ENCODE measurements at places on chromosomes 11 and 22.

DNA sequence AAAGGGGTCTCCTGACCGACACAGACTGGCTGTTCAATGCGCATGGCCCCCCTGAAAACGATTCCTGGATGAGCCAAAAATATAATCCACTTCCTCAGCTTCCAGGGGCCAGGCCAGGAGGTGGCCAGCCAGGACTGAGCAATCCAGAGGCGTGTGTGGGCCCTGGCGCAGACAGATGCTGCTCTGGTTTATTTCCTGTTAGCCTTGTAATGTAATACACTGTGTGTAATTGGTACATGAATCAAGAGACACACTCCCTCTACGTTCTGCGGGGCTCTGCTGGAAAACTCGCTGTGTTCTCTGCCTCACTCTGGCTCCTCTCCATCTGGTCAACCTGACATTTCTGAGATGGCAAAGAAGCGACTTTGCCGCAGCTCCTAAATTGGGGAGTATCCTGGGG is 26.3 kb upstream of the ISX start:
- no peak for DNase-seq

DNA sequence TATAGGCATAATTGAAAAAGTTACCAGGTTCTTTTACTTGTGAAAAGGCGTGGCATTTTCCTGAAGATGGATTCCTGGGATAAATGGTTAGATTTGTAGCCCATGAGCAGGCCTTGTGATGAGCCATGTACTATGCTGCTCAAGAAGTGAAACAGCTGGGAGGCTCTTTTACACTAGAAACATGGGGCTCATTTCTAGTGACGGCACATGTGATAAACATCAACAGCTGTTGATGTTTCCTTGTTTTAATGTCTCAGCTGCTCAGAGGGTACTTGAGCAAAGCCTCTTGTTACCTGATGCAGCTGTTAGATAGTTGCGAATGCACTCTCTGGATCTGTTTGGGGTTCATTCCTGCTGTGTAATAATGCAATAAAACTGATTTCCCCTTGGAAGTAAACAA is 396.8 kb downstream of the GUCY1A2 start:
- DNase-seq, result no peak

DNA sequence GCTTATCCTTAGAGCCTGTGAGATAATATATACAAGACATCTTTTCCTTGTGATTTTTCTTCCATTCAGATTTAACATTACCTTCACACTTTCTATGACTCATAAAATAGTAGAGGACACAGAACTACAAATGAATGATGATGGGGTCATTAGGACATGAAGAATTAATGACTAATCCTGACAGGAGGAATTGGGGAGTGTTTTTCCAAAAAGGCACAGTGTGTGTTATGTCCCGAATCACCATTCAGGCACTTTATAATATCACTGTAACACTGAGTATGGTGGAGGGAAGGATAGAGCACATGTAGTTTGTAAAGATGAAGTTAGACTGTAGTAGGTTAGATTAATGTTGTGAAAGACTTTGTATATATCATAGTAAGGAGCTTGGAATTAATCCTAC is 391.3 kb downstream of the JRKL start:
- DNase-seq, result no peak

DNA sequence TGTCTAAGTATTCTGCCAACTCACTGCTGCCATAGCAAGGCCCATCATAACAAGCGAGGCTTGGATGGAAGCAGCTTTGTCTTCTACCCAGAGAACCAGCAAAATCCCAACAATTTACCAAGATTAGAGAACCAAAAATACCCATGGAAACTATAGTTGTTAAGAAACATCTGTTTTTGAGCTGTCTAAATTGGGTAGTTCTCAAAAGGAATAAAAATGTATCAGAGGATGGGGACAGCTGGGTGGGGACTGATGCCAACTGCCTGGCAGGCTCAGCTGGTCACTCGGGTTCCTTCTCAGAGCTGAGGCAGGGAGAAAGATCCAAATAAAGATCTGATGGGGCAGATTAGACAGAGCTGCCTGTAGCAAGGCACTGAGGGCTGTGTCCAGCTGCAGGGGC is 85.9 kb upstream of the GRK3 start:
- DNase-seq, result no peak

DNA sequence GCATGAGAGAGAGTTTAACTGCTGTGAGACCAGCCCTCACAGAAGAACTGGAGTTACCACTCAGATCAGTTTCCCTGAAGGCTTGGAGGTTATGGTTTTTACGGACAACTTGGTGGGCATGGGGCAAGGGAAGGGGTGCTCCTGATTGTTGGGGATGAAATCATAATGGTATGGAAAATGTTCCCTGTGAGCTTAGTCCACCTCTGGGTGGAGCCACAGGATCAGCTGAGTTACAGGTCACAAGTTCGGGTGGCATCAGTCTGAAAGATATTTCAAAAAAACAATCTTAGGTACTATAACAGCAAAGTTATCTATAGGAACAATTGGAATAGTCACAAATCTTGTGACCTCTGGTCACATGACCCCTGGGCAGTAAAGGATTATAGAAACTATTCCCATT is 162.9 kb downstream of the DLG2 start:
- no peak for DNase-seq

DNA sequence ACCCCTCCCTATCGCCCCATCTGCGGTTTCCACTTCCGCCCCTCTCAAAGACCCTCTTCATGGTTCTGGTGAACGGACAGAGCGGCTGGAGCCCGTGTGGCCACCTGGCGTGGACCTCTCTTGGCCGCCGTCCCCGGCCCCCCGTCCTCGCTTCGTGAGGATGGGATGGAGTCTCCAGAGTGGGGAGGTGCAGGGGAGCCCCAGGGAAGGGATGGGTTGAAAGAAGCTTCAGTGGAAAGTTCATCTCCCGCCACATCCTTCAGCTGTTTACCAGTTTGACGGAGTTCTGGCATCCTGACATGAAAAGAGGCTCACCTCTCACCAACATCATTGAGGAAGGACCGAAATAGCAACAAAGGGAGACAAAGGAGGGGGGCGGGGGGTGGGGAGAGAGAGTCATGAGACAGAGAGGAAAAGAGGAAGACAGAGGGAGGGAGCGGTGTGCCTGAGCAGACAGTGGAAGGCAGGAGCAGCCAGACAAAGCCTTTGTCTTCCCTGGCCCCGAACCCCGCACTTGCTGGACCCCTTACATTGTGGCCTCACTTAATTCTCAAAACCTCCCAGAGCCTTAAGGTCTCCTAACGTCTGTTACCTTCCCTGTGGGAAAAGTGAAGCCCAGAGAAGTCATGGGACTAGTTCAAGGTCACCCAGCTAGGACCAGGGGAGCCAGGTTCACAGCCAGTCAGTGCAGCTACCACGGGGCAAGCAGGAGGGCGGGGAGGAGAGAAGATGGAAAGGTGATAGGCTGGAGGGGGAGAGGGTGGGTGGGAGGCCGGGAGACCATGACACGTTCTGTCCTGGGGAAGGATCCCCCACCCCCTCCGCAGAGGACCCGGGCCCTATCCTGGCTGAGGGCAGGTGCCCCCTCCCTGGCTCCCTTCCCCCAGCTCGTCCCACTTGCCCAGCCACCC is 54.9 kb downstream of the CD6 start:
- DNase-seq, result peak; percentile 54

DNA sequence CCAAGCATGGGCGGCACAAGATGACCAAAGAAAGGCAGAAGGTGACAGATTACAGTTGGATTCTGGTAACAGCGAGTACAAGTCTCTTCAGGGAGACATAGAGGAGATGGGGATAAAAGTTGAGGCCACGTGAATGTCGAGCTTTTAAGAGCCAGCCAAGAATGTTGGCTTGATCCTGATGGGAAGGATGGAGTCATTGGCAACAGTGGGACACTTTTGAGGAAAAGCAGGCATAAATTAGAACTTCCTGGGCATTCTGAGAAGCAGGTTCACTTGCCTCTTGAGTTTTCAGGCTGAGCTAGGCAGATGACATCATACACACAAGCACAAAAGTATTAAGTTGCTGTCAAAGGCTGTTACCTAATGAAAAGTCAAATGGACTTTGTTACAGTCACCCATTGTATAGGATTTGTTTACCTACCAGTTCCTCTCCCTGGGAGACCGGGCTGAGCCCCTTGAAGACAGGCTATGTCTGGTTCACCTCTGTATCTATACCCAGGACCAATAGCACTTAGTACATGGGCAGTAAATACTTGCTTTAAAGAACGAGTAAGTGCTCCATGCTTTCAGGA is 41.1 kb downstream of the TNRC6B start:
- no peak for DNase-seq

GRCh38 chr22:19799322-19800190 is 39.0 kb downstream of the TBX1 start:
- DNase-seq, result no peak

- DNase-seq, result no peak
These were observed 7.3 kb downstream of the CDC42EP2 start for GRCh38 chr11:65321828-65322485.

GRCh38 chr11:57116654-57117053 is 65.1 kb upstream of the LRRC55 start:
- DNase-seq, result peak; percentile 37

DNA sequence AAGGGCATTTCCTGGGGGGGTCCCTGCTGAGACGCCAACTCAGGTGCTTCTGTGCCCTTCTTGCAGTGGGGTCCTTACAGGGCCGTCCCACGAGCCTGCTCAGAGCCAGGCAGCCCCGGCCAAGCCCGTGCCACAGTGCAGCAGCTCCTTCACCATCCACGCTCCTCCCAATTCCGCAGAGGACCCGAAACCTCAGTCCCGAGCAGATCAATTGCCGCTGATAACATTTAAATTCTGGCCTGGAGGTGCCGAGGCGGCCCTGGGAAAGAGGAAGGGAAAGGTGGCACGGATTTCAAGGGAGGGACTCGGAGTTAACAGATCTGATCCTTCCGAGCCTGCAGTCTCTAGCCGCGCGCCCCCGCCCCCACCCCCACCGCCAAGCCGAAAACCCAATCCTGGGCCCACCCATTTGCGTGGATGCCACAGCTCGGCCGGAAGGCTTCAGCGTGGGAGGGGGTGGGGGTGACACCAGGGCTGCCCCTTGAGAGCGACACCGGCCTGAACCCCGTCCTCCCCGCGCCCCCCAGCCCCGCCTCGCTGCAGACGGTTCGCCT is 32.3 kb upstream of the JAM3 start:
- DNase-seq, result no peak

DNA sequence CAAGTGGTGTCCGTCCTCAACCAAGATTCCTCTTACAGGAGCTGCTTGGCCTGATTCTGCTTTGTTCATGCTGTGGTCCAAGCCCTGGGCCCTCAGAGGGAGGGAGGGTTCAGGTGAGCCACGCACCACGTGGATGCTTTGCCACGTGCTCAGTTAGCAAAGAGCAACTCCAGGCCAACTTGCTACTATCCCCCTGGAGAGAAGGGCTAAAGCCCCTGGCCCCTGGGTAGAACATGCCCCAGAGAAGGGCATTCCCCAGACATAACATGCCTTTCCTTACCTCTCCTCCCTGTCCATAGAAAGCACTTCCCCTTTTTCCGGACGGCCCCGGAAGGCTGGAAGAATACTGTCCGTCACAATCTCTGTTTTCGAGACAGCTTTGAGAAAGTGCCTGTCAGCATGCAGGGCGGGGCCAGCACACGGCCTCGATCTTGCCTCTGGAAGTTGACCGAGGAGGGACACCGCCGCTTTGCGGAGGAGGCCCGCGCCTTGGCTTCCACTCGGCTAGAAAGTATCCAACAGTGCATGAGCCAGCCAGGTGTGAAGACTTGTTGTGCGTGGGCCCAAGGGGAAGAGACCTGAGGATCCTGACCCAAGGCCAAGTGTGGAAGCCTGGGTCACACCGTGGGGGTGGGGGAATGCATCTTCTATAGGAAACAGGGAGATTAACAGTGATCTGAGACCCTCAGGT is 8.8 kb downstream of the FOXR1 start:
- DNase-seq, result peak; percentile 50

DNA sequence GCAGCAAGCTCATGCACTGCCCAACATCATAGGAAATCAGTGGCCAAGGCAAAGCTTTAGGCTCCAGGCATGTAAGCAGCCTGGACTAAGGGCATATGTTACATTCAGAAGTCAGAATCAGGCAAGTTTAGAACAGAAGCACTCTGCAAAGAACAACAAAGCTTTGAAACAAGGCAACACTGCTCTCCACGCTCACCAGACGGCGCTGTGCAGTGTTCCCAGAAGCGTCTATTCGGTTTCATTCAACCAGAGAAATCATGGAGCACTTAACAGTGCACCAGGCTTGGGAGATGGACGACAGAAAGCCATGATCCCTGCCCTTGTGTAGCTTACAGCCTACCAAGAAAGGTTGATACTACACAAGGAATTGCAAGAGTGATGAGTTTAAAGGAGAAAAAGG is 555.8 kb downstream of the BUD13 start:
- DNase-seq, result peak; percentile 47

GRCh38 chr11:12540075-12540680 is 134.0 kb upstream of the TEAD1 start:
- DNase-seq, result no peak

DNA sequence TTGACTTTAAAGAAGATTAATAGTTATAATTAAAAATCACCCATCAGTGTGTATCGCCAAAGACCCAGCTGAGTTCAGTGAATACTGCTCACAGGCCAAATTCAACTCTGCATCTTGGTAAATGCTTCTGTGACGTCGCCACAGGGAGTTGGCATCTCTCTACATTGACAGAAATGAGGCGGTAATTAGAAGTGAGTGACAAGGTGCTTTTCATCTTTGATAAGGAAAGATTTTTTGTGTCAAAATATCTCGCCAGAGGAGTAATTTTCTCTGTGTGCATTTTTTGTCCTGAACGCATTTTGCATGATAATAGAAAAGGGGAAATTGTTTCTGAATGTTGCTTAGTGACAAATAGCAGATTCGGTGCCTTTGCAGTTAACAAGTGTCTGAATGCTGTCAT is 345.8 kb downstream of the CNTN5 start:
- no peak for DNase-seq

GRCh38 chr11:107457558-107458271 is at the start of gene CWF19L2:
CWF19L2 (minus strand) TSS chr11:107457825; CDS start chr11:107457816, 9 bp downstream.
- DNase-seq, result peak; percentile 98

GRCh38 chr22:29814003-29814402 is 24.1 kb downstream of the ASCC2 start:
- no peak for DNase-seq

- no peak for DNase-seq
These were observed 38.1 kb upstream of the PCF11 start for GRCh38 chr11:83118814-83119213.

- DNase-seq, result no peak
These were observed 14.1 kb downstream of the APOL1 start for GRCh38 chr22:36267058-36267457.

DNA sequence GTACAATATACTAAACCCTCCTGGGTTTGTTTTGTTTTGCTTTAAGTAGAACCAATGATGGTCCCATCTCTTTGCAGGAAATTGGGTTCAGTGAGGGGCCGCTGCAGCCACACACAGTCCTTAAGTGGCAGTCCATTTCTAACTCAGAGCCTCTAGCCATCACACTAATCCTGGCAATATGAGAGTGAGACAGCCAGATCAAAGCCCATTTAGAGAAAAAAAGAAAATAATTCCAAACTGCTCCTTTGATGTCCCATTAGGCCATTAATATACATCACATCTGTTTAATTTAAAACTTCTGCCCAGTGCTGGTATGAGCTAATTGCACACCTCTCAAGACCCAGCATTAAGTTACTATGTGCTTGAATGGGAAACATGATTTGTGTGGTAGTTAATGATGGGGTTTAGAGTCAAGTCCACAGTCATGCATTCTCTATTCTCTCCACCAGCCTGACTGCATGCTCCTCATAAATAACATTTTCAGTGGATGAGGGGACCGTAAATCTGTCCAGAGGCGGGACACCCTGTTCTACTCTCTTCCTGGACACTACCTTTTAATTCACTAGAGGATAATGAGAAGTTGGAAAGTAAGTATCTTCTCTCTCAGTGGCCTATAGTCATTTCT is 53.8 kb upstream of the BIRC3 start:
- DNase-seq, result no peak

- DNase-seq, result no peak
These were observed 19.5 kb downstream of the KIAA0930 start for GRCh38 chr22:45221201-45221600.

- no peak for DNase-seq
These were observed 144.1 kb downstream of the ARHGAP42 start for GRCh38 chr11:100830978-100831732.
